Renal pelvis (tissue), 12 donors: ENCODE measurements at places on chromosomes 7 and 10. TPM values are rescaled to one million over a fixed set of nuclear protein-coding genes. Genes with fewer than 3 reads are reported as not detected.

The PIP gene
- polyA plus RNA-seq = not detected

The TMEM213 gene
- 45.9 TPM for polyA plus RNA-seq

The COL1A2 gene
- 822 TPM for polyA plus RNA-seq

The ANKRD22 gene
- 0.41 TPM for polyA plus RNA-seq

The C10orf53 gene
- polyA plus RNA-seq = not detected

The UPK3BL2 gene
- polyA plus RNA-seq = 34.1 TPM

The PRRT4 gene
- 1.1 TPM for polyA plus RNA-seq

The KAZALD1 gene
- polyA plus RNA-seq = 10.5 TPM

The ELFN1 gene
- polyA plus RNA-seq = 18.3 TPM

The MYOF gene
- polyA plus RNA-seq = 28.0 TPM

The ITPRID1 gene
- polyA plus RNA-seq = not detected

The ADRA2A gene
- polyA plus RNA-seq = 2.7 TPM
